ENCODE measurements at places on chromosomes 5 and 9. TPM values are rescaled to one million over a fixed set of nuclear protein-coding genes. Genes with fewer than 3 reads are reported as not detected.

Gene LRRC19
- not detected for polyA plus RNA-seq

DNA sequence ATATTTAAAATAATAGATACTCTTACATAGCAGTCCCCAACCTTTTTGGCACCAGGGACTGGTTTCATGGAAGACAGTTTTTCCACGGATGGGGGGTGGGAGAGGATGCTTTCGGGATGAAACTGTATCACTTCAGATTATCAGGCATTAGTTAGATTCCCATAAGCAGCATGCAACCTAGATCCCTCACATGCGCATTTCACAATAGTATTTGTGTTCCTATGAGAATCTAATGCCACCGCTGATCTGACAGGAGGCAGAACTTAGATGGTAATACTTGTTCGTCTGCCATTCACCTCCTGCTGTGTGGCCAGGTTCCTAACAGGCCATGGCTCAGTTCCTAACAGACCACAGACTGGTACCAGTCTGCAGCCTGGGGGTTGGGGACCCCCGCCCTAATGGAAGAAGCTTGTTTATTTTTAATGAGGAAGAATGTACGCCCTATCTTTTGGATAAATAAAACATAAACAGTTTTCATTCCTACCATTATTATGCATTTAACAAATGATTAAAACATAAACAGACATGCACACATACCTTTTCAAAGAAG lies 187.7 kb downstream of the ZSWIM6 start:
- DNase-seq = no peak

Gene RNF38
- 9.5 TPM for polyA plus RNA-seq

Gene NEUROG1
- polyA plus RNA-seq = not detected

DNA sequence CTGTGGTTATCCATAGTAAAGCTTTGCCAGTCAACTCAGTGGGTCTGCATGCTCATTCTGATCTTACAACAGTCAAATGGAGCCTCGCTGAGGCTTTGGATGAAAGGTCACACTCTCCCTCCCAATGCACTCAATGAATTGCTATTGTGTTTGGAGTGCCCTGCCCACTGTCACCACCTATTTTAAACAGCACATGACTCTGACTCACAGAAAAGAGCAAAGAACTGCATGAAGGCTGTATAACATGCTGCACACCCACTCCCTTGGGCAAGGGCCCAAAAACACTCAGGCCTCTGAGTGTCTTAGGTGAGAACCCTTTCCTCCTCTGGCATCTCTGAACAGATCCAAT lies 118.7 kb upstream of the CCDC112 start:
- DNase-seq = no peak

GRCh38 chr5:163706053-163706771 lies 200.8 kb downstream of the MAT2B start:
- DNase-seq = no peak

DNA sequence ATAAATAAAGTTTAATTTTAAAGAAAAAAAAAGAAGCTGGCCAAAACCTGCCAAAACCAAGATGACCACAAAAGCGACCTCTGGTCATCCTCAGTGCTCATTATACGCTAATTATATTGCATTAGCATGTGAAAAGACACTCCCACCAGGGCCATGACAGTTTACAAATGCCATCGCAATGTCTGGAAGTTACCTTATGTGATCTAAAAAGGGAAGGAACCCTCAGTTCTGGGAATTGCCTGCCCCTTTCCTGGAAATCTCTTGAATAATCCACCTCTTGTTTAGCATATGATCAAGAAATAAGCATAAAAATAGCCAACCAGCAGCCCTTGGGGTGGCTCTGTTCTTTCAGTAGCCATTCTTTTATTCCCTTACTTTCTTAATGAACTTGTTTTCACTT lies 178.3 kb upstream of the MAP1B start:
- DNase-seq = no peak

DNA sequence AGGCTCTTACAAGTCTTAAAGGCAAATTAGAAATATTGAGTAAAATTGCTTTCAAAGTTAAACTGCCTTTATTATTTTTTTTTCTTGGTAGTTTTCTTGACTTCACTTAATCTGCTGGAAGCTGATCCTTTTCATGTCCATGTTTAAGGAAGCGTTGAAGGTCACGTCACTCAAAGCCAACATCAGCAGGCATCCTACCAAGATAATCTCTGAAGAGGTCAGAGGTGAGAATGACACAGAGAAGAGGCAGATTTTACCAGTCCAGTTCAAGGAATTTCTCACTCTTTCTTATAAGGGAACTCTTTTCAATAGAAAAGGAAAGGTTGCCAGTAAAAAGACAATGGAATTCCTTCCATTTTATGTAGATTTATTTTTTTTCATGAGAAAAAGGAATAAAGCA lies 259.8 kb downstream of the ANXA1 start:
- DNase-seq = no peak

DNA sequence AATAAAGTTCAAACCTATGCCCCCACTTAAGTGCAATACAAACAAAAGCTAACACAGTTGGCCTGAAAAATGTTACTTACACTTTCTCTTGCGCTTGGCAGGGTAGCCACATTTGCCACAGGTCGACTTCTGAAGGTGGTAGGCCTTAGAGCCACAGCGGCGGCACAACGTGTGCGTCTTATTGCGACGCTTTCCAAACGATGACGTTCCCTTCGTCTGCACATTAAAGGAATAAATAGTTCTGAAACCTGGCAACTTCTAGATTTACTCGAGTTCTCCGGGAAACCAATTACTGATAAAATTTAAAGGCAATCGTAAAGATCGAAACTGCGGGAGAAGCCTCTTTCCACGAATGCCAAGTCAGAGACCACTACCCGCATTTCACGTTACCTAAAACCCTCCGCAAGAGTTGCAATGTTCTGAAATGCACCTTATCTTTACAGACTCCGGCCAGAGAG lies 602 bp downstream of the RPL37 start:
- DNase-seq = no peak

- no peak for DNase-seq
Observed at GRCh38 chr5:85813146-85813545, 804.6 kb upstream of the COX7C start.

Gene TRIM36
- 0.42 TPM for polyA plus RNA-seq

Gene DAB2IP
- 21.4 TPM for polyA plus RNA-seq

DNA sequence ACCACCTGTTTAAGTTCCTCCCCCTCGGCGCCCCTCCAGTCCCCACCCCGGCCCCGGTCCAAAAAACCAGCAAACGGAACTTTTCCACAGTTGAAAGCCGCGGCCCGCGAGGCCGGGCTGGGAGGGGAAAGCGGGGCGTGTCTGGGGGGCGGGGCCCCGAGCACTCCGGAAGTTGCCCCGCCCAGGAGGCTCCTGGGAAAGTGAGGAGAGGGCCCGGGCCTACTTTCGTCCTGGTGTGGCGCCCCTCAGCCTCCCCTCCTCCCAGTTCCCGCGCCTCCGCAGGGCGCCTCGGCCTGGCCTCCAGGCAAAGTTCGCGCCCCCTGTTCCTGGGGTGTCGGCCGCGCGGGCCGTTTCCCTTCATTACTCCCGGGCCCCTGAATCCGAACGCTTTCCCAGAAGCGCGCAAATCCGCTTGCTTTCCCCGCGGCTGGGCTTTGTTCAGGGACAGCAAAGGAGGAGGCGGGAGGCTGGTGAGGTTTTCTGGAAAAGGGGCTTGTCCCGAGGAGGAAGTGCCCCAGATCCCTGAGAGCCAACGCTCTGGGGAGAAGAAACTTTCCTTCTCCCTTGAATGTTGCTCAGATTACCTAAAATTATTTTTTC lies 4.5 kb upstream of the DMRT3 start:
- peak; percentile 43 for DNase-seq

GRCh38 chr5:134432174-134432573 lies 20.5 kb upstream of the CDKN2AIPNL start:
- no peak for DNase-seq

GRCh38 chr5:76831110-76831452 lies 12.3 kb downstream of the F2RL1 start:
- no peak for DNase-seq

GRCh38 chr5:143140492-143141203 lies 262.8 kb downstream of the NR3C1 start:
- DNase-seq = no peak

Gene FOXD4L6
- 0.05 TPM for polyA plus RNA-seq

GRCh38 chr9:33414268-33414667 lies 11.9 kb upstream of the AQP7 start:
- no peak for DNase-seq

Gene RPL12
- polyA plus RNA-seq = 3,270 TPM

- DNase-seq = no peak
Observed at GRCh38 chr9:122821278-122821943, 7.0 kb downstream of the PDCL start.

DNA sequence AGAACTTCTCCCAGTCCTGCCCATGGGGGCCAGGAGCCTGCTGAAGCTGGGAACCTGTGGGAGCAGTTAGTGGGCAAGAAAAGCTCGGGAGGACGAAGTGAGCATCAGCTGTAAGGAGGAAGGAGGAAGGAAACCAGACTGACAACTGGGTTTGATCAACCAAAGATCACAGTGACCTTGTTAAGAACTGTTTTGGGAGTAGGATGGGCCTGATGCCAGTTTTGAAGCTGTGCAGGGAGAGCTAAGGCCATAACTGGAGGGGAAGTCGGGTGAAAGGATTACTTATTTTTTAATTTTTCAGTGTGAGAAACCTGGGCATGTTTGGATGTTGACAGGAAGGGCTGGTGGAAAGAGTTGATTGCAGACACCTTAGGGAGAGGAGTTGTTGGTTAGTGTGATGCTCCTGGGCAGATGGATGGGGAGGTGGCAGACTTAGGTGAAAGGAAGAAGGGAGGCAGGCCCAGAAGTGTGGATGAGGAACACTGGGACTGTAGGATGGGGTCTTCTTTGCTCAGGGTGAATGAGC lies 58.3 kb upstream of the KLF4 start:
- DNase-seq = no peak

- no peak for DNase-seq
Observed at GRCh38 chr5:133523013-133523658, 89.2 kb downstream of the FSTL4 start.

GRCh38 chr9:131868766-131869165 lies 128.9 kb upstream of the RAPGEF1 start:
- peak; percentile 88 for DNase-seq

- peak; percentile 70 for DNase-seq
Observed at GRCh38 chr9:129597355-129598088, 23.4 kb downstream of the C9orf50 start.

DNA sequence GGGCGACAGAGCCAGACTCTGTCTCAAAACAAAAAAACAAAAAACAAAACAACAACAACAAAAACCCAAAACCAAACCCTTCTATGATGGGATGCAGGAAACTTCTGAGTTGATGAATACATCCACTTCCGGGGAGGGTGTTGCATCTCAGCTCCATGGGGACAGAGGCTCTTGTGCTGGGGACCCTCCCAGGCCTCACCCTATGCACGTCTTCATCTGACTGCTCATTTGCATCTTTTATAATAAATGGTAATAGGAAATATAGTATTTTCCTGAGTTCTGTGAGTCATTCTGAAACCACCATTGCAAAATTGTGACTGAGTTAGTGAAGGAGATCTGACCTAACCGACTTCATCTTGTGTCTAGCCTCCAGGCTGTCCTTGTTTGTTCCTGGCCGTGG lies 109.5 kb upstream of the SLC28A3 start:
- DNase-seq = no peak

DNA sequence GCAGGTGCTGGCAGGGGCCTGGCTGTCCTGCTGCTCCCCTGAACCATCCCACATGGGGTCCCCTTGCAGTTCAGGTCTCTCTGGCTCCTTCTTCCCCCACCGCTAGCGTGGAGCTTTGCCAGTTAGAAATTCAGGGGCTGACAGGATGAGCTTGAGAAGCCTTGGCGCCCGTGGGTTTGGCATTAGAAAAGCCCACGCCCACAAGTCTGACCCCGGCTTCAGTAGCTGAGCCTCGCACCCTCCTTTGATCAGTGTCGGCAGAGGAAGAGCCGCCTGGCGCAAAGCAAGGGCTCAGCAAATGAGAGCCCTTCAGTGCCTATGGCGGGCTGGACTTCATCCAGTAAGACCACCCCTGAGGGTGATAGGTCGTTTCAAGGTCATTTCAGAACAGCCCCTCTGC lies 30.1 kb upstream of the NCS1 start:
- no peak for DNase-seq

DNA sequence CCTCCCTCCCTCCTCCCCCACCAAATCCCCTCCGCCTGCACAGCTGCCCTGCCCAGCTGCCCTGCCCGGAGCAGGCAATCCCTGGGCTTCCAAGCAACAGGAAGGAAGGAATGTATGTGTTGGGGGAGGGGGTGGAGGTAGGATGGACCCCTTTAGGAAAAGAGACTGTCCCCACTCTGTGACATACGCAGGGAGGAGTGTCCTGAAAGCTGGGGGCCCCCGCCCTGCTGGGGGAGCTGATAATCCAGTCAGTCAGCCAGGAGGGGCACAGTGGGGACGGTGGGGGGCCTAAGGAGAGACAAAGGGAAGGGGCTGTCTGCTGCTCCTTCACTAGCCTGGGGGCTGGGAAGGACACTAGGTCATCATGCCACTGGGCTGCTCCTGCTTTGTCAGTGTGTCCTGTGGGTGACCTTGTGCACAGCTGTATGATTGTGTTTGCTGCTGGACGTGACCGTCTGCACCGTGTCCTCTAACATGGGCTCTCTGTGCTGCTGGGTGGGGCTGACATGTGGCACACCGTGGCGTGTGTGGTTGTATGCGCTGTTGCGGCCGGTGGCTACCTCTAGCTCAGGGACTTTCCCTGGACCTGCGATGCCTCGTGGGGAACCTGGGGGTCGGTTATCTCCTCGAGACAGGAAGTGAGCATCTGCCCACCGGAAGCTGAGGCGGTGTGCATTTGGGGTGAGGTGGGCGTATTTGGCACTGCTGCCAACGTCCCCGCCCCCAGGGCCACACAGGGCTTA lies 3.0 kb downstream of the N4BP3 start:
- peak; percentile 44 for DNase-seq

GRCh38 chr5:135605221-135605620 lies 26.4 kb upstream of the CXCL14 start:
- no peak for DNase-seq

Gene TSSK1B
- polyA plus RNA-seq = 0.05 TPM

- no peak for DNase-seq
Observed at GRCh38 chr9:108724652-108725051, 131.1 kb downstream of the ACTL7B start.

Gene HAPLN1
- polyA plus RNA-seq = 0.39 TPM

GRCh38 chr9:110821064-110821463 lies 152.5 kb downstream of the MUSK start:
- DNase-seq = peak; percentile 69

Gene PIP5K1B
- not detected for polyA plus RNA-seq

- DNase-seq = peak; percentile 63
Observed at GRCh38 chr5:95822542-95823181, at the start of gene GLRX. Gene GLRX (minus strand): TSS chr5:95822726. CDS start chr5:95822662, 64 bp downstream.

GRCh38 chr5:121987052-121987684 lies 25.4 kb downstream of the SRFBP1 start:
- no peak for DNase-seq

Gene MYMK
- not detected for polyA plus RNA-seq
